ENCODE measurements at places on chromosomes 4 and X.

- DNase-seq, result no peak
Observed at GRCh38 chrX:29348288-29348687, 761.0 kb downstream of the IL1RAPL1 start.

- no peak for DNase-seq
Observed at GRCh38 chrX:102018208-102018607, 86.4 kb upstream of the ZMAT1 start.

GRCh38 chr4:52659001-52659721 lies at the start of gene USP46:
USP46 (minus strand) TSS chr4:52659301; CDS start chr4:52659150, 151 bp downstream.
- peak; percentile 6 for DNase-seq

DNA sequence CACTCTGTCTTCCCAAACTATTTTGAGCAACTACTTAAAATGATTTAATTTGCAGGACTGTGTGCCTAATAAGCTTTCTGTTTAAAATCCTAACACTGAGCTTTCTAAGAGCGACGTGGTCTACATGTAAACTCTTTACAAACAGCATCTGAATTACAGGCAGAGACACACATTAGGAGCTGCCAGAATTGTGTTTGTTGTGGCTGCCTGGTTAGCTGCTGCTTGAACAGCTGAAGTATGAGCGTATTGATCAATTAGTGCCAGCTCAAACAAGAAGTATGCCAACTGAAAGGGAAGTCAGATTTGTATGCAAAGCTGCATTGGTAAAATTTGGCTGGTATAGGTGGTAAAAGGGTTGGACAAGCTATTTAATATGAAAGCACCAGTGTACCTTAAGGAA lies 384.4 kb downstream of the PCDH7 start:
- DNase-seq, result no peak

DNA sequence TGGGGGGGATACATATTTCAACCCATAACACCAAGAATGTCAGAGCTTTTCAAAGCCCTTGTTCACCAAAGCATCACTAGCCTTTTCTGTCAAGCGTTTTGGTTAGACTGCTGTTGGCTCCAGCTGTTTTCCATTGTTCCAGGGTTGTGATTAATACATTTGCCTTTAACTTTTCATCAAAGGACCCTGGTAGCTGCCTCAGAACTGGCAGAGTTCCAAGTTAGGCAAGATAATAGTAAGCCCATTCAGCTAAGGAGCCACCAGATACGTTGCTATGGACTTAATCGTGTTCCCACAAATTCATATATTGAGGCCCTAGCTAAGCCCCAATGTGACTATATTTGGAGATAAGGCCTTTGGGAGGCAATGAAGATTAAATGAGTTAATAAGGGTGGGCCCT lies 37.1 kb downstream of the ENOPH1 start:
- no peak for DNase-seq

- DNase-seq, result no peak
Observed at GRCh38 chr4:6926081-6926480, 16.5 kb downstream of the TBC1D14 start.

DNA sequence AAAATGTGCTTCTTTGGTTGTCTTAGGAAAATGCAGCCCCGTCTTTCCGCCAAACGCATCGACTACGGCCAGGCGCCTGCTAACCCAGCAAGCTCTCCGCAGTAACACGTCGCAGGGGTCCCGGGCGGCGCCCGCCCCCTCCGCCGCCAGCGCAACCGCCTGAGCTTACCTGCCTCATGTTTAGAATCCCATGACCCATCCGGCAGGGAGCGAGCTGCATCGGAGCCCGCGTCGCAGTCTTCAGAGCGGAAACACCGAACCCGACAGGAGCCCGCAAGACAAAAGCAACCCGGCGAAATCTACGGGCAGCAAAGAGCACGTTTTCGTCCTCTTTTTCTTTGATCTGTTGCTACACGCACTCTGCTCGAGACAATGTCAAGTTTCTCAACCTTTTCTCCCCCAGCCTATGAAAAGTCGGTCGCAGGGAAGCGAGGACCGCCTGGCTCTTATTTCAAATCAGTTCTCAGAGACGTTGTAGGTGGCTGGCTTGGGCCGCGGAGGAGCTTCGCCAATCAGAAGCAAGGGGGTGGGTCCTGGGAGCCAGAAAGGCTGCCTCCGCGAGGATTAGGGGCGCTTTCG lies at the start of gene MID1:
Gene MID1, minus strand, starts transcription at position 465 of the 579 bp plus-strand sequence. CDS start 53,038 bp downstream, outside the sequence.
- no peak for DNase-seq

- no peak for DNase-seq
Observed at GRCh38 chrX:49972328-49972860, 50.0 kb downstream of the CLCN5 start.

GRCh38 chrX:102712216-102712966 lies at the start of gene GPRASP2:
GPRASP2 (plus strand) TSS chrX:102712448; CDS start chrX:102714870, 2,422 bp downstream.
- no peak for DNase-seq

DNA sequence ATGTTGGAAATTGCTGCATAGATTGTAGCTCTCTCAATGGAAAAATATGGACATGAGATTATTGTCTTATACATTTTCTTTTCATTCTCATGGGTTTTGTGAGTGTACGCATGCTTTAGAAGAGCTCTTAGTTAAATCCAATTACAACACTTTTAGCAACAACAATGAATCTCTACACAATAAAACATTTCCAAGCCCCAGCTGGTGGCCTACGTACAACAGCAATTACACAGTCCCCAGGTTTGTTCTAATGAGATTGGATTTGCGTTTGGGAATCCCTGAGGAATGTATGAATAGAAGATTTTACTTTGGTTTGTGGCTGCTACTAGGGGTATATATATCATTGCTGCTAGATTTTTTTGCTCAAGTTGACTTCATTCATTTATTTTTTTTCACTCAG lies 98.6 kb downstream of the FHDC1 start:
- DNase-seq, result no peak

DNA sequence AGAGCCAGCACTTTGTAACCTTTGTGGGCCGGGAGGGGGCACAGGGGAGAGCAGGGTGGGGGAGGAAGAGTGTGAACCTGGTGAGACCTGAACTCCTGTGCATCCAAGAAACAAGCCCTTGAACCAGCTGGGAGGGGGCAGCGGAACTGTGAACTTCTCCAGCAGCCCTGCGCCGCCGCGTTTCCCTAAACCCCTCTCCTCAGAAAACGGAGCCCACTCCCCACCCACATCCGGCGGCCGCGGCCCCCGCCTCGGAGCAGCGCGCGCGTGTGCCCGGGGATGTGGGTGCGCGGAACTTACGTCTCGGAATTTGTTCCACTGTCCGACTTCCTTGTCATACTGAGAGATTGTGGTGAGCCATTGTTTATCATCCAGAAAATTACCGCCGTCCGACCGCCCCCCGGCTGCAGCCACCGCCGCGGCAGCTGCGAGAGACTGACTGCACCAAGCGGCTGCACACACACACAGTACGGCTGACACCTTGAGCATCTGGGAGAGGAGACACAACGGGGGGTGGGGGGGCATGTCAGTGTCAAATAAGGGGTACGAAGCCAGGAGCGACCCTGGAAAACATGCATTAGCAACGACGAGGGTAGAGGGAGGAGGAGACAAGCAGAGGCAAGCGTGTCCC lies 494 bp downstream of the SPOCK3 start:
- no peak for DNase-seq

DNA sequence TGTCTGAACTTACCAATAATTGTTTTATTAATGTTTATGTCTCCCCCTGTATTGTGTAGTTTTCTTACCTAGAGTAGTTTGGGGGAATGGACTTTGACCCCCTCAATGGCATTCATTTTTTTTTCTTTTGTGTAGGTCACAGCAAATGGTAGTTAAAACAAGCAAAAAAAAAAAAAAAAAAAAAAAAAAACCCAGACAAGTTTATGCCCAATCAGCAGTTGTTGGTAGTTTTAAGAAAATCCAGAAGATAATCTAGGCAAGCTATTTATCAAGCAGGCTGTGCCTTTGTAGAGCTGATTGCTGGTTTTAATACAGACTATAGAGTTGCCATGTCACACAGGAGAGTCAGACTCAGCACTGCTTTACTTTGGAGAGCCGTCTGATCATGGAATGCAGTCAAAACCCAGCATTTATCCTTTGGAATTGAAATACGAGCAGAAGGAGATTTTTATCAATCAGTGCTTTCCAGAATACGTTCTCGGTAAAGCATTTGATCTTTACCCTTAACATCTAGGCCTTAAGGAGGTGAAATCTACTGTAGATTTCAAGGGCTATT lies 16.6 kb downstream of the DCUN1D4 start:
- no peak for DNase-seq

GRCh38 chr4:155667222-155667567 lies 547 bp downstream of the GUCY1A1 start:
- DNase-seq, result no peak

- peak; percentile 36 for DNase-seq
Observed at GRCh38 chr4:113682730-113683537, 78.6 kb downstream of the CAMK2D start.

- DNase-seq, result no peak
Observed at GRCh38 chrX:101460669-101461068, 24.6 kb upstream of the ARMCX4 start.

DNA sequence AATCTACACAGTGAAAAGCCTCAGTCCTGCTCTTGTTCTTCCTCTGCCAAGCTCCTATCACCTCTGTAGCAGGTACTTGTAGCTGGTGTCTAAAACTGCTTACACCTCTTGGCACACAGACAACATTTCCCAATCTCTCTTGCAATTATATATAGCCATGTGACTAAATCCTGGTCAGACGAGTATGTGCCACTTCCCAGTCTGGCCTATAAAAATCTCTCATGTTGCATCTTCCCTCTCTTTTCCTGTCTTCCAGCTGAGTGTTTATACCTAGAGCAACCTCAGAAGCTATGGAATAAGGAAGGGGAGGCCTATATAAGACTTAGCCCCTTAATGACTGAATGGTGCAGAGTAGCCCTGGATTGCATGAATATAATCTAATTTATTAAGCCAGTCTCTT lies 105.8 kb downstream of the RNF150 start:
- no peak for DNase-seq

- DNase-seq, result no peak
Observed at GRCh38 chr4:184356366-184356765, 118.0 kb downstream of the IRF2 start.

GRCh38 chrX:47523297-47523696 lies 37.7 kb upstream of the ARAF start:
- DNase-seq, result peak; percentile 71

- no peak for DNase-seq
Observed at GRCh38 chr4:20954541-20954940, 254.3 kb downstream of the PACRGL start.

DNA sequence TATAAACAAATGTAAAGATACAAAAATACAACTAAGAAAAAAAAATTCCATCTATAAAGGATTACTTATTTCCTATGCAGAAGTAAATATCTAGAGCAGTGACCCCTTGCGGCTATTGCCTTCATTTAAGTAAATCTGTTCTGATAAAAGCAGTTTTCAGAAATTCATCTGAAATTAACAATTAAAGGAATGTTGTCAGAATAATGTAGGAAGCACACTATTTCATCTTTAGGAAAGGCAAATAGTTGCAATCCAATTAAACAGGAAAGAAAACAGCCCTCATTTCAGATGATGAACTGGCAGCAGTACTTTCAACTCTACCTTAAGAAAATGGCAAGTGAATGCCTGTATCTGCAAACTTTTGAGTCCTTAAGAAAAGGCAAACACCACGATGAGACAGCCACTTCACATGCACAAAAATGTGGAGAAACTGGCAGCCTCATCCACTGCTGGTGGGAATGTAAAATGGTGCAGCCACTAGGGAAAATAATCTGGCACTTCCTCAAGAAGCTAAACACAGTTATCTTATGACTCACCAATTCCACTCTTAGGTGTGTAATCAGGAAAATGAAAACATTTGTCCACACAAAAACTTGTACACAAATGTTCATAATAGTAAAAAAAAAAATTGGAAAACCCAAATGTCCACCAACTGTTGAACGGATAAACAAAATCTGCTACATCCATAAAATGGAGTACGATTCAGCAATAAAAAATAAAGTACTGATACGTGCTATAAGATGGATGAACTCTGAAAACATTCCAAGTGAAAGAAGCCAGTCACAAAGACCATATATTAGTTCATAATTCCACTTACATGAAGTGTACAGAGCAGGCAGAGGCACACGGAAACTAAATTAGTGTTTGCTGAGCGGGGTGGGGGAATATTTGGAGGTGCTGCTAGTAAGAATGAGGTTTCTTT lies 2.0 kb upstream of the THAP9 start:
- no peak for DNase-seq

GRCh38 chr4:121943941-121944340 lies 7.9 kb downstream of the TRPC3 start:
- DNase-seq, result no peak

DNA sequence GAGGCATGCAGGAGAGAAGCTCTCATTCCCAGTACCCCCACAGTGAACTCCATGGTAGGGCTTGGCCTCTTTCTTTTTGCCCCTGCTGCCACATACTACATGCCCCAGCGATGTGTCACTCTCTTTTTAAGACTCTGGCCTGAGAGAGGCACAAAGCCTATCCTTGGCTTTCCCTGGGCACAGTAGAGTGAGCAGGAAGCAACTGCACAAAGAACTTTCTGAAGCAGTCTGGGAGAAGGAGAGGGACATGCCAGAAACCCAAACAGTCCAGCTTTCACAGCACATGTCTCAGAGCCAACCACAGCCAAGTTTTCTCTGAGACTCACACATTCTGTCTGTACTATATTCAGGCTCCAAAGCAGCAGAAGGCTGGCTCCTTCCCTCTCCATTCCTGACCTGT lies 7.9 kb upstream of the NALF2 start:
- DNase-seq, result no peak

DNA sequence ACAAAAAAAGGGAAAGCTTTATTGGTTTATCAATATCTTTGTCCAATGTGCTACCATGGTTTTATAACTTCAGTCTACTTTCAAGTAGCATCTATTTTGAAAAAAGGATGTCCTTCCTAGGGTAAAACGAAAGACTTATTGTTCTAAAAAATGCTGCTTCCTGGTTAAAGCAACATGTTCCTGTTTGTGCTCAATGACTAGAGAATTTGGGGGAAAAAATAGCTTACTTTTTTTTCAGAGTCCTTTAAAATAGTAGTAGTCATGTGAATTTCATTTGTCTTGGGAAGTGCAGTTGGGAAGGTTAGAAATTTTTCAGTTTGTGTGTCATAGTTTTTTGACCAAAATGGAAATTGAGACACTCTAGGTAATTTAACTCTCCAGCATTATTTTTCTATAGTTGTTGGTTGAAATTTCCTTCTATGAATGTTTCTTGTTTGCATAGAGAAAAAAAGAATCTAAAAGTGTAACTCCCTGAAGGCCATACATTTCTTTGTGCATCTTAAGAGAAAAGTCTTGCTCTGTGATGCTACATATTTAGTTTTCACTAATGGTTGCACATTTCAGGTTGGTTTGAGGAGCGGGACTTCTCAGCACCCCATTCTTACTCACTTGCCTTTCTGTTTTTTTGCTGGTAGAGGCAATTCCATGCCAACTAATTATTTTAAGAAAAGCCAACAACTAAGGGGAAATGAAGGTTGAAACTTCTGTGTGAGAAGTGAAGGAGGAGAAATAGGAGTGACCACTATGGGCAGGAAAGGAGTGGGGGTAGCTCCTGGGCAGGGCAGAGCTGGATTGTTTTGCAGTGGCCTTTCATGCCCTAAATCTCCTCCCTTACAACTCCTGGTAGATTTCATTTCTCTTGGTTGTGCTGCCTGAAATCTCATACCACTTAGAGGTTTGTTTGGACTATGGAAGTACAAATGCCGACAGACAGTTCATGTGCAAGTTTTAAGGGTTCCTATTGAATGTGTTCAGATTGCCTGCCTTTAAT lies 76.4 kb downstream of the RAPGEF2 start:
- DNase-seq, result no peak

All from stimulated activated CD4-positive, alpha-beta T cell treated with anti-CD3 and anti-CD28 coated beads, Interleukin-15, amount 100 ng/mL, for 1 hour (primary cell).